Effector CD4-positive, alpha-beta T cell (primary cell): ENCODE measurements at places on chromosomes 1 and 21.

- no peak for DNase-seq
These were observed 1.1 kb upstream of the LMO4 start for GRCh38 chr1:87327376-87328271.

GRCh38 chr1:192522673-192523072 is 52.9 kb upstream of the RGS1 start:
- DNase-seq = no peak

GRCh38 chr1:10662824-10663677 is 133.4 kb downstream of the CASZ1 start:
- no peak for DNase-seq

- no peak for DNase-seq
These were observed 50.8 kb upstream of the COL24A1 start for GRCh38 chr1:86207323-86207722.

GRCh38 chr1:103230061-103230460 is 121.7 kb upstream of the COL11A1 start:
- no peak for DNase-seq
